Prostate gland (tissue), 2 donors: ENCODE measurements at places on chromosomes 6 and 20. TPM values are rescaled to one million over a fixed set of nuclear protein-coding genes. Genes with fewer than 3 reads are reported as not detected.
A peak's percentile ranks its signal among the peaks of the same experiment; 100 is the strongest.

Gene BPI
- 0.41 TPM for total RNA-seq

Gene ADGRF4
- total RNA-seq = not detected

Gene LY6G6C
- total RNA-seq = not detected

Gene TGM3
- 0.23 TPM for total RNA-seq

Gene PBOV1
- not detected for total RNA-seq

Gene JPH2
- total RNA-seq = 31.1 TPM

Gene CABLES2
- 4.1 TPM for total RNA-seq

Gene ELOVL2
- total RNA-seq = 17.9 TPM

Gene NT5E
- total RNA-seq = 8.2 TPM

Gene FYN
- 103 TPM for total RNA-seq

Gene FNDC11
- 12.1 TPM for total RNA-seq

DNA sequence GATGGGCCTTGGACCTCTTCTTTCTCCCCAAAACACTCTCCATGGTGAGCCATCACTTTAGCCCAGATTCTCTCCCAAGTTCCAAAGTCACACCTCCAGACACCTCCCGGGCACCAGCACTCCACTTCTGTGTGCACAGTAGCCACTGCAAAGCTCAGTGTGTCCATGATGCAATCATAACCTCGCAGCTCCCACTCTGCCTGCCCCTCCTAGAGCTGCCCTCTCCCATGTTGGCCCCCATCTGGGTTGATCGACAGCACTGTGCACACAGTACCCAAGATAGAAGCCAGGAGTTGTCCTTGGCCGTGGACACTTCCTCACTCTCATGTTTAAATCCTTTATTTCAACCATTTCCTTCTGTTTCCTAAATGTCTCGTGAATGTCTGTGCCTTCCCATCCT, 293.3 kb downstream of the PACRG start:
- H3K27ac ChIP-seq = no peak overlapping the region
- DNase-seq = no peak
- no peaks in the 10 kb centered on the region for H3K36me3 ChIP-seq
- H3K4me1 ChIP-seq = no peaks in the 10 kb centered on the region
- no peaks in the 10 kb centered on the region for H3K27me3 ChIP-seq

DNA sequence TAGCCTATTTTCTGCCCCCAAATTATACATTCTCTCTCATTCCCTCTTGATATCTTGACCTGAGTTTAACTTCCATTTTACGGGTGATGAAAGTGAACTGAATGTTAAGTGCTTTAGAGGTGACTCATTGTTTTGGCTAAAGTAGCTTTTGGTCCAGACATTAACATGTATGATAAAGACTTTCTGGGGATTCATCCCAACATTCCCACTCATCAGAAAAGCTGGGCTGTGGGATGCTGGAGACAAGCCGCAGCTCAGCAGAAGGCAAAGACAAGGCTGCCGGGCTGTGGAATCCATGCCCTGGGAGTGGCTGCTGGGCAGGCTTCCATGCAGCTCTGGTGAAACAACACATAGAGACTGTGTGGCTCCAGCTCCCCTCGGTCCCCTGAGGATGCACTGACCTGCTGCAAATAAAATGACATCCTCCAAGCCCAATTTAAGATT, 89.9 kb upstream of the SYNDIG1 start:
- DNase-seq = no peak
- no peaks in the 10 kb centered on the region for H3K36me3 ChIP-seq
- H3K4me1 ChIP-seq = no peaks in the 10 kb centered on the region
- H3K27ac ChIP-seq = no peak overlapping the region
- peaks cover 1% of the 10 kb centered on the region for H3K27me3 ChIP-seq

- no peaks in the 10 kb centered on the region for H3K27me3 ChIP-seq
- no peaks in the 10 kb centered on the region for H3K4me1 ChIP-seq
- H3K36me3 ChIP-seq = no peaks in the 10 kb centered on the region
- H3K27ac ChIP-seq = no peak overlapping the region
- no peak for DNase-seq
- H3K4me3 ChIP-seq = no peak overlapping the region
Observed at GRCh38 chr6:17042422-17043147, 59.3 kb upstream of the STMND1 start.

GRCh38 chr20:56752274-56752673, 123.2 kb downstream of the TFAP2C start:
- no peaks in the 10 kb centered on the region for H3K4me1 ChIP-seq
- no peak for DNase-seq
- H3K36me3 ChIP-seq = no peaks in the 10 kb centered on the region
- no peaks in the 10 kb centered on the region for H3K27me3 ChIP-seq
- H3K4me3 ChIP-seq = no peak overlapping the region

GRCh38 chr6:150712505-150713252, 113.0 kb downstream of the PLEKHG1 start:
- no peaks in the 10 kb centered on the region for H3K4me1 ChIP-seq
- H3K4me3 ChIP-seq = no peak overlapping the region

GRCh38 chr6:88133718-88134117, 32.4 kb downstream of the CNR1 start:
- H3K36me3 ChIP-seq = no peaks in the 10 kb centered on the region
- no peak overlapping the region for H3K27ac ChIP-seq
- H3K4me3 ChIP-seq = no peak overlapping the region
- no peak for DNase-seq
- H3K27me3 ChIP-seq = no peaks in the 10 kb centered on the region
- H3K4me1 ChIP-seq = no peaks in the 10 kb centered on the region

DNA sequence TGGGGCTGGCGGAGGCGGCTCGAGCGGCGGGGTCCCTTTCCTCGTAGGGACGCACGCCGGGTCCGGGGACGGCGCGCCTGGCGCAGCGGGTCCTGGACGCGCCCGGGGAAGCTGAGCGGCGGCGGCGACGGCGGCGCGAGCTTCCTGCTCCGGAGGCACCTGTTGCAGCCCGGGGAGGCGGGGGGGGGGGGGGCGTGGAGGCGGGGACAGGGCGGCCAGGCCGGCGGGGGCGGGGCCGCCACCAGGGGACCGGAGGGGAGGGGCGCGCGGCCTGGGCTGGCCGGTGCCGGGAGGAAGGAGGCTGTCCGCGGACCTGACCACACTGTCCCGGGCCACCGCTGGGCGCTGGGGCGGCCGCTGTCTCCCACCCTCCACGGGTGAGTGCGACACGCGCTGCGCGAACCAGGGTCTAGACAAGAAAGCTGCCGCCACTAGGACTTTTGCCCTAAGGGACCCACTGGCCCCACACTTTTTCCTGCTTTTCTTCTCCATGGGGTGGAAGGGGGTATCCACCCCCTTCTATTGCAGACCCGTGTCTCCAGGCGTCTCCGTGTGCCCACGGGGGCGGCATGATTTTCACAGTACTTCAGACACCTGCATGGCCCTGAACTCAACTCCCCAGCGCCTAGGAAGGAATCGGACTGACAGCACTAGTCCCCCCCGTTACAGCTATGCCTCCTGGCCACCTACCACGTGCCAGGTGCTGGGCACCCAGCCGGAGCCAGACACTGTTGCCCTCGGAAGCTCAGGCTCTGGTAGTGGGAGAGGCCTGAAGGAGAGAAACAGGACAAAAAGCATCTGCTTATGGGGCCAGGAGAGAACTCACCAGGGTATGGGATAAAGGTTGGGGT, at the start of gene NFATC2:
Gene NFATC2, minus strand, starts transcription at position 149 of the 851 bp plus-strand sequence. CDS start 220 bp downstream, outside the sequence.
- DNase-seq = no peak
- peaks cover 7% of the 10 kb centered on the region for H3K4me1 ChIP-seq
- H3K4me3 ChIP-seq = peak within 1 kb of the TSS; percentile 29
- peak within 1 kb of the TSS; percentile 47 for H3K27ac ChIP-seq
- H3K27me3 ChIP-seq = no peaks in the 10 kb centered on the region

- DNase-seq = no peak
- H3K27ac ChIP-seq = no peak overlapping the region
- H3K4me3 ChIP-seq = no peak overlapping the region
- H3K4me1 ChIP-seq = no peaks in the 10 kb centered on the region
- no peaks in the 10 kb centered on the region for H3K27me3 ChIP-seq
- H3K36me3 ChIP-seq = no peaks in the 10 kb centered on the region
Observed at GRCh38 chr6:81515562-81516453, 236.7 kb downstream of the TENT5A start.

GRCh38 chr6:83371423-83371822, 59.4 kb downstream of the ME1 start:
- H3K36me3 ChIP-seq = no peaks in the 10 kb centered on the region
- H3K4me3 ChIP-seq = no peak overlapping the region
- H3K27ac ChIP-seq = no peak overlapping the region

GRCh38 chr6:82080767-82081166, 166.8 kb downstream of the IBTK start:
- DNase-seq = no peak
- no peak overlapping the region for H3K27ac ChIP-seq
- H3K27me3 ChIP-seq = no peaks in the 10 kb centered on the region
- no peaks in the 10 kb centered on the region for H3K4me1 ChIP-seq

DNA sequence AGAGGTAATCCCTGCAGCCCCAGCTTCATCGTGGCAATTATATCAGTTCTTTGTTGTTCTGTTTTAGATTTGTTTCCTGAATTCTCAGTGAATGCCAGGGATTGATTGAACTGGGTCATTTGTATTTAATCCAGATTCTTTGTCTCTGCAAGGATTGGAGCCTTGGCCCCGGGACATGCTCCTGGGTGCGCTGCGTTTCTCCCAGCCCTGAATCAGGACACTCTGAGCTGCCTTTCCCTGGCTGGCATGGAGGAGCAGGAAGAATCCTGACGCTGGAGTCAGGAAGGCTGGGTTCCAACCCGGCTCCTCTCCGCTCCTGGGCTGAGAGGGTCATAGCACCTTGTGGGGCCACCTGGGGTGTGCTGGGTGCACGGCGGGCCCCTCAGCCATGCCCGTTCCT, 545.6 kb downstream of the QKI start:
- no peaks in the 10 kb centered on the region for H3K27me3 ChIP-seq
- H3K36me3 ChIP-seq = no peaks in the 10 kb centered on the region
- DNase-seq = no peak

GRCh38 chr20:51481341-51481914, 61.1 kb downstream of the NFATC2 start:
- H3K27ac ChIP-seq = no peak overlapping the region
- no peaks in the 10 kb centered on the region for H3K4me1 ChIP-seq
- no peaks in the 10 kb centered on the region for H3K36me3 ChIP-seq
- no peaks in the 10 kb centered on the region for H3K27me3 ChIP-seq

- H3K4me3 ChIP-seq = no peak overlapping the region
- no peaks in the 10 kb centered on the region for H3K36me3 ChIP-seq
- peak overlapping the region; percentile 45 for H3K27ac ChIP-seq
- DNase-seq = no peak
- no peaks in the 10 kb centered on the region for H3K27me3 ChIP-seq
- no peaks in the 10 kb centered on the region for H3K4me1 ChIP-seq
Observed at GRCh38 chr20:49557449-49557848, 10.5 kb downstream of the PTGIS start.

- no peaks in the 10 kb centered on the region for H3K36me3 ChIP-seq
- DNase-seq = no peak
- H3K4me1 ChIP-seq = no peaks in the 10 kb centered on the region
- no peaks in the 10 kb centered on the region for H3K27me3 ChIP-seq
- no peak overlapping the region for H3K27ac ChIP-seq
Observed at GRCh38 chr6:158552796-158553138, 7.1 kb upstream of the TMEM181 start.

- H3K36me3 ChIP-seq = no peaks in the 10 kb centered on the region
- no peak overlapping the region for H3K4me3 ChIP-seq
- H3K27ac ChIP-seq = no peak overlapping the region
- no peaks in the 10 kb centered on the region for H3K27me3 ChIP-seq
- peaks cover 9% of the 10 kb centered on the region for H3K4me1 ChIP-seq
- no peak for DNase-seq
Observed at GRCh38 chr6:136783495-136784270, 8.6 kb downstream of the MAP3K5 start.

DNA sequence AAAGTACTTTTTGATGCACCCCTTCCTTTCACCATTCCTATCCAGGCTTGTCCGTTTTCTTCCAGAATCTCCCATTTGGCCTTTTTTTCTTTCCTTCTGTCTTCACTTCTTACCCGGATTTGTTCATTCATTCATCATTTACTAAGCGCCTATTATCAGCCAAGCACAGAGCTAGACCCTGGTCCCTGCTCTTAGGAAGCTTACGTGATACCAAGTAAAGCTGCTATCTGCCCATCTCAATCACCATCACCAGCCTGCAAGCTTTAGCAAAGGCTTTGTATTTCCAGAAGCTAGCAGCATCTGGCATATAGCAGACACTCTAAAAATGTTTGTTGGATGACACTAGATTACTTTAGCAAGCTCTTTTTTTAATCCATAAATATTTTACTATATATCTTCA, 4.8 kb downstream of the NDRG3 start:
- H3K27ac ChIP-seq = no peak overlapping the region
- H3K36me3 ChIP-seq = no peaks in the 10 kb centered on the region
- no peak for DNase-seq
- no peak overlapping the region for H3K4me3 ChIP-seq

DNA sequence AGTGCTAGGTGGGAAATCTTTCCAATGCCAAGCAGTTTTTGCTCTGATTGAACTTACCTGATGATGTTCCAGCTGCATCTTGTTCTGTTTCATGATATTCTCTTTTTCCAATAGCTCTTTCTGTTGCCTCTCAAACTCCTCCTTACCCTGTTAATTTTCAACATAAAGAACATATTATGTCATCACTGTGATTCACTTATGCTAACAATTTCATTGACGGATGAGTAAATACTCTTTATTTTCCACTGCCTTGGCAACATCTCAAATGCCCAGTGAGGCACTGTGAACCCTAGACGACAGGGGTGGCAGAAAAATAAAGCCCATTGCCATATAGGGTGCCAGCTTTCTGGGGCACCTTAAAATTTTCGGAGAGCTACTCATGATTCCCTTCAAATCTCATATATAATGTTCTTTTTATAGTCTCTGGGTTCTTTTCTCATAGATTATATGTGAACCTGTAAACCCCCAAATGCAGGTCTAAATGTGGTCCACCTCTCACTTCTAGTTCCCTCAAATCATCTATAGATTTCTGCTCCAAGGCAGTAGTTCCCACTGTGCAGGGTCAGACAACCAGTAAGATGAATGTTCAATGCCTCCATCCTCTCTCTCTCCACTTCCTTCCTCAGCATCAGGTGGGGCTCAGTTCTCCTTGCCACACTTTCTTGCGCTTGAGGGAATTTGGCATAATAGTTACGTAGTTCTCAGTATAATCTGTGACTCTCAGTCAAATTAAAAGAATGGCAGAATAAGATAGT, 44.1 kb downstream of the NEDD9 start:
- H3K4me1 ChIP-seq = peaks cover 6% of the 10 kb centered on the region
- peak overlapping the region; percentile 56 for H3K27ac ChIP-seq
- H3K27me3 ChIP-seq = no peaks in the 10 kb centered on the region
- DNase-seq = peak; percentile 62
- H3K4me3 ChIP-seq = no peak overlapping the region

- no peak overlapping the region for H3K27ac ChIP-seq
- H3K36me3 ChIP-seq = no peaks in the 10 kb centered on the region
- H3K4me3 ChIP-seq = no peak overlapping the region
- no peak for DNase-seq
- no peaks in the 10 kb centered on the region for H3K27me3 ChIP-seq
- H3K4me1 ChIP-seq = no peaks in the 10 kb centered on the region
Observed at GRCh38 chr6:21668795-21669194, 75.2 kb downstream of the SOX4 start.
